Neural progenitor cell (in vitro differentiated cells): ENCODE measurements at places on chromosomes 6 and 20.

- no peak for DNase-seq
Measured at GRCh38 chr6:5366941-5367340, 105.6 kb downstream of the FARS2 start.

GRCh38 chr6:135145063-135145800, 35.9 kb upstream of the MYB start:
- peak; percentile 42 for DNase-seq

DNA sequence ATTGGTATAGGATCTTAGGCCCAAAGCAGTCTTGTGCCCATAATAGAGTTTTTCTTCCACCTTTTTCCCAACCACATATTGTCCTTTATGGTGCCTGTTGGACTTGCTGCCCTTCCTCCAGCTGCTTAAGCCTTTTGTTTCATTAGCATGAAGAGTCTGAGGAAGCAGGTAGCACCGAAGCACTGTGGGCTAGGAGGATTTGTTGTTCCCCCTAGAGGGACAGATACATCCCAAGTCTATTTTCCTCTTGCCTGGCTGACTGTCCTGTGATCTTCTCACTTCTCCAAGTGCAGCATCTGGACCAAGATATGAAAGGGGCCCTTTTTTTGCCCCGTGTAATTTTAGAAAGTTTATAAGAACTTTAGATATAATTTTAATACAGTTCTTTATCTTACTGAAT, 50.7 kb upstream of the COL10A1 start:
- peak; percentile 31 for DNase-seq

- peak; percentile 48 for DNase-seq
Measured at GRCh38 chr6:53547166-53547810, 2.4 kb upstream of the GCLC start.

GRCh38 chr20:35773154-35773751, 1.4 kb downstream of the PHF20 start:
- peak; percentile 13 for DNase-seq

- DNase-seq = no peak
Measured at GRCh38 chr6:32854376-32855178, 585 bp downstream of the PSMB9 start.

- no peak for DNase-seq
Measured at GRCh38 chr6:140130074-140130473, 755.6 kb upstream of the CITED2 start.
